Peyer's patch (tissue), 4 donors: ENCODE measurements at places on chromosomes 16 and 17. TPM values are rescaled to one million over a fixed set of nuclear protein-coding genes. Genes with fewer than 3 reads are reported as not detected.

Gene CCL1
- not detected for total RNA-seq

Gene HAS3
- 1.1 TPM for total RNA-seq

Gene LLGL1
- total RNA-seq, result 16.5 TPM

Gene MEOX1
- total RNA-seq, result 2.6 TPM

Gene ITGAL
- total RNA-seq, result 52.0 TPM

Gene SLC5A10
- total RNA-seq, result not detected

Gene CD300LB
- total RNA-seq, result not detected

Gene OXLD1
- total RNA-seq, result 55.4 TPM

Gene CCL4L2
- not detected for total RNA-seq

Gene MT4
- total RNA-seq, result not detected

Gene CCL14
- 8.3 TPM for total RNA-seq

Gene MSI2
- total RNA-seq, result 25.9 TPM

Gene CCT6B
- 5.0 TPM for total RNA-seq

Gene COPRS
- total RNA-seq, result 30.1 TPM

Gene PPP1R9B
- 37.4 TPM for total RNA-seq

Gene CPHXL2
- total RNA-seq, result not detected

Gene KCNJ2
- 2.9 TPM for total RNA-seq

Gene SLC35G6
- not detected for total RNA-seq

Gene RND2
- total RNA-seq, result 0.27 TPM

Gene DRC7
- total RNA-seq, result not detected

Gene COPS3
- 35.5 TPM for total RNA-seq

Gene FBXW10B
- total RNA-seq, result 0.53 TPM

Gene MPV17L
- 17.1 TPM for total RNA-seq

Gene TSNAXIP1
- not detected for total RNA-seq

Gene FSCN2
- total RNA-seq, result 6.6 TPM

Gene GP1BA
- not detected for total RNA-seq

Gene EVI2B
- 10.6 TPM for total RNA-seq

Gene ALOX12B
- total RNA-seq, result 0.83 TPM

Gene SEPTIN12
- total RNA-seq, result not detected

Gene ARHGAP23
- 0.88 TPM for total RNA-seq

Gene ARHGAP44
- 13.4 TPM for total RNA-seq

Gene CPNE7
- total RNA-seq, result 15.8 TPM

Gene ZFPM1
- total RNA-seq, result 7.9 TPM

Gene AIPL1
- not detected for total RNA-seq

Gene METRNL
- total RNA-seq, result 132 TPM

Gene ORC6
- 1.9 TPM for total RNA-seq

Gene NAGLU
- total RNA-seq, result 12.4 TPM

Gene CHST4
- total RNA-seq, result not detected
